NT2/D1 (cell line): ENCODE measurements at places on chromosomes 7 and 10.

GRCh38 chr7:73517241-73517995 is 4.7 kb downstream of the BAZ1B start:
- DNase-seq, result no peak

- no peak for DNase-seq
Measured at GRCh38 chr7:139873593-139874301, 44.7 kb downstream of the TBXAS1 start.

DNA sequence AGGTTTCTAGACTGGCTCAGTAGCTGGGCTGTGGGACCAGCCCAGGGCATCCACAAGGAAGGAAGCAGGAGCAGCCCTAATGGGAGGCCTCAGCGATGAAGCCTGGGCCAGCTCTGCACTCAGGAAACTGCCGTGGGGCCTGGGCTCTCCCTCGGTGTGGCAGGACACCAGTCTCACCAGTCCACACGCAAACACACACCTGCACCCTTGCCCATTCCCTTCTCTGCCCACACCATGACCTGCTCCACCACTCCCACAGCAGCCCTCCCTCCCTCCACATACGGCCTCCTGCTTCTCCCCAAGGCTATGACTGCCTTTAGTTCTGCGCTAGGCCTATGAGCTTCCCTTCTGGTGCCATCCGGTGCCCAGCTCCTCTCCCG is 7.1 kb downstream of the FGF8 start:
- no peak for DNase-seq

DNA sequence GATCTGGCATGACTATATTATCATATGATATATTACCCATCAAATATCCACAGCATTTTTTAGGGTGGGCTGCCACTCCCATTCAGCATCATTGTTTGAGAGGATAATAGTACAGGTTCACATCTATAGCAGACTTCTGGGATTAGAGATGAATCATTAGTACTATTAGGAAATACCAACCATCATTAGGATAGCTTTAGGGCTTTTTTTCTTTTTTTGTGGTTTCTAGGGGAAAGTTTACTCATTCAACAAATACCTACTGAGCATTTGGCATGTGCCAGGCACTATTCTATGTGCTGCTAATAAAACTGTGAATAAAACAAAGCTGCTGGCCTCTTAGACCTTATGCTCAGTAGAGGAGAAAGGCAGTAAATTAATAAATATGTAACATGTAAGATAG is 40.6 kb downstream of the NHLRC2 start:
- no peak for DNase-seq

GRCh38 chr10:48465860-48466521 is 138.9 kb downstream of the ARHGAP22 start:
- no peak for DNase-seq

DNA sequence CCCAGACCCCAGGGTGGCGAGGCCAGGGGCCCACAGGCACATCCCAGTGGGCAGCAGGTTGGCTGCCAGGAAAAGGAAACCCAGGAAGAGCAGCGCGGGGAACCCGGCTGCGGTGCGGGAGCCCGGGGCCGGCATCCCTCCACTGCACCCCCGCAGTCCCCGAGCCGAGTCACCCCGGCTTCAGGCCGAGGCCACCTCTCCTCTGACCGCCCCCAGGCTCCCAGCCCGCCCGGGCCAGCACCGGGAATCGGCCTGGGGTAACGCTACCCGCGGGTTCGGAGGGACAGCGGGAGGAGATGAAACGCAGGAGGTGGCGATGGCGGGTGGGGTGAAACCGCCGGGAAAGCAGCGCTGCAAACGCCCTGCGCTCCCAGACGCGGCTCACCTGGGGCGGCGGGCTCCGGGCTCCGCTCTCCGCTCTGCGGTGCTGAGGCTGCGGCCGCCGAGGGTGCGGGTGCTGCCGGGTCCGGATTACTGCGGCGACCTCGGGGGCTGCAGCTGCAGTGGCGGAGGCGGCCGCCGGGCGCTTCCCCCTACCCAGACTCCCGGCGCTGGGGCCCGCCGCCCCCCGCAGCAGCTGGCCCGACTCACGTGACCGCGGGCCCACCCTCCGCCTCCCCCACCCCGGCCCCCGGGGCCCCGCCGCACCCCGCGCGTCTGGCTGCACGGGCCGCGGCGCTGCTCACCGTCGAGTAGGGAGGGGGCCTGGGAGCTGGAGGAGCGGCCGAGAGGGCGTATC is at the start of gene SCRN1:
Gene SCRN1 (minus strand): TSS at position 545 of the 739 bp plus-strand sequence. CDS start 20,734 bp downstream, outside the sequence.
- no peak for DNase-seq

DNA sequence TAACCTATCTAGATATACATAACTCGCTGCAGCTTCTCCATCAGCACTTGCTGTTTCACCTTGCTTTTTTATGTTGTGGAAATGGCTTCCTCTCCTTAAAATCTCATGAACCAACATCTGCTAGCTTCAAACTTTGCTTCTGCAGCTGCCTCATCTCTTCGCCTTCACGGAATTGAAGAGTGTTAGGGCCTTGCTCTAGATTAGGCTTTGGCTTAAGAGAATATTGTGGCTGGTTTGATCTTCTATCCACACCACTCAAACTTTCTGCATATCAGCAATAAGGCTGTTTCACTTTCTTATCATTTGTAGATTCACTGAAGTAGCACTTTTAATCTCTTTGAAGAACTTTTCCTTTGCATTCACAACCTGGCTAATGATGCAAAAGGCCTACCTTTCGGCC is 49.2 kb upstream of the AGR3 start:
- no peak for DNase-seq

DNA sequence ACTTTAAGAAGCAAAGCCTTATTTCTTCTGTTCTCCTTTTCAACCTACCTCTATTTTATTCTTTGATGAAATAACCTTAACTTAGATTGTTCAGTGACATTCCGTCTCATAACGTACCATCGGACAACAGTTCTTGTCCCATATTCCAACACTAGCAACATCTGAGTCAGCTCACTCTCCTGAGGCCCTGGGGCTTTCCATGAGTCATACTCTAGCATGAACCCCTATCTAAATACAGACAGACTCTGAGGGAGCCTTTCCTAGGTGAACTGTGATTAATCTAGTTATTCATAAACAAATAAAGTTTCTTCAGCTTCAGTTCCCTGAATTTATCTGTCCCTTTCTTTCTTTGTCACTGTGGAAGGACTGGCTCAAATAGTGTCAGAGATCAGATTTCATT is 168.7 kb upstream of the LYZL1 start:
- DNase-seq, result no peak

GRCh38 chr7:17168416-17168815 is 130.0 kb upstream of the AHR start:
- no peak for DNase-seq
